HS-27A (cell line): ENCODE measurements at places on chromosomes 6 and 20.

DNA sequence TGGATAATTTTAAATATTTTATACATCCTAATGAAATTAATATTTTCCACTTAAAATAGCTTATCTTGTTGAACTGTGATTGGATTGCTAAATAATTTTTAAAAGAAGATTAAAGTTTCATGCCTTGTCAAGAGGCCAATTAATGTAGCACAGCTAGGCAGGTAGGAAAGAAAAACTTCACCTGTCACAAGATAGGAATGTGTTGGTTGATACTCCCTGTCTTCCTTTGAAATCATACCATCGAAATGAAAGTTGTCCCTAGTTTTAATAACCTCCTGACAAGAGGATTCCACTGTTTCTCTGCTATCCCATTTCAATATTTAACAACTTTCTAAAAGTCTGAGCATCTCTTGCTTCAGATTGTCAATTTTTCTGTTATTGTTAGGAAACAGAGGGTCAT, 80.8 kb downstream of the BMP6 start:
- no peak for DNase-seq

- no peak for DNase-seq
Measured at GRCh38 chr6:28558629-28559028, 32.9 kb downstream of the GPX5 start.

- DNase-seq = no peak
Measured at GRCh38 chr6:1617466-1618310, 8.0 kb downstream of the FOXC1 start.

- no peak for DNase-seq
Measured at GRCh38 chr6:128482642-128483041, 37.8 kb downstream of the PTPRK start.

GRCh38 chr6:104434519-104434918, 425.2 kb downstream of the HACE1 start:
- DNase-seq = no peak

DNA sequence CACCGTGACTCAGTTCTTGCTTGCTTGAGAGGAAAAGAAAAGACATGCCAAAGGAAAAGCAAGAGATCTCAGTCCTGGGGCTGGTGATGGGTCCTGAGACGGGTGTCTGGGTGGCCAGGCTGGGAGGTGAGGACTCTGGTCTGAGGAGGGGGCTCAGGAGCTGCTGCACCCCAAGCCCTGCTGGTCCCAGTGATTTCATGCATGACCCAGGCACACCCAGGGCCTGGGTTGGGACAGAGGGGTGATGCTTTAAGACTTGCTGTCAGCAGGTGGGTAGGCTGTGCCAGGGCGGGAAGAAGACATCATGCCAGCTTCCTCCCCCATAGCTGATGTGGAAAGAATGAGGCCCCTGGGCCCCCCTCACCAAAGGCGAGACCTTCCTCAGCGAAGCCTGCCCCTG, 65.1 kb upstream of the PMEPA1 start:
- no peak for DNase-seq
